ENCODE measurements at places on chromosomes 6 and 20. TPM values are rescaled to one million over a fixed set of nuclear protein-coding genes. Genes with fewer than 3 reads are reported as not detected.

Gene MYBL2
- total RNA-seq: 169 TPM

DNA sequence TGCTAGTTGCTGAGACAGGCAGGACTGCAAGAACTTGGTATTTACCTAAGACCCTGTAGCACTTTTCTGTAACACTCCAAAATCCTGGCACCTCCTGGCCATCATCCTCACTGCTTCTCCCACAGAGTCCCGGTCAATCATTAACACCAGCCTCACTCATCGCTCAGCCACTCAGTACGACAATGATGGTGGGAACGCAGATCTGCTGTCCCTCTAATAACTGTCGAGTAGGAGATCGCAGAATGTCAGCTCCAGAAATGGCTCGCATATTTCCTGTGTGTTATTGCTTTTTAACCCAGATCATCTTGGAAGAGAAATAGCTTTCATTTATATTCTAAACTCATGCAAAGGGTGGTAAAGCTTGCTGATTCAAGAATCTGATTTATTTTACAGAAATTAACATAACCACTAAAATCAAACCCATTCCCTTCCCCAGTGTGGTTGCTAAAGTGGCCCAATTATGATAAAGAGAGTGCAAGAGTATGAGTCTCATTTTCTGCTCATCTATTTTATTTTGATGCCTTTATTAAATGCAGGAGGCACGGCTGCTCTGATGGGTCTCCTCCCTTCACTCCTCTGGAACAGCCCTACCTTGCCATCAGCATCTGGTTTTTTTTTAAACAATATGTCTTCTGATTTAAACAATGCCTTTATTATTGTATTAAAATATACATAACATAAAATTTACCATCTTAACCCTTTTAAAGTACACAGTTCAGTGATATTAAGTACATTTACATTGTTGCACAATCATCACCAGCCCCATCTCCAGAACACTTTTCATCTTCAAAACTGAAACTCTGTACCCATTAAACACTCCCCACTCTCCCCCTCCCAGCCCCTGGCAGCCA, 28.3 kb upstream of the GGTLC1 start:
- no peak for DNase-seq
- H3K36me3 ChIP-seq: no peaks in the 10 kb centered on the region
- H3K27ac ChIP-seq: no peak overlapping the region
- no peaks in the 10 kb centered on the region for H3K4me1 ChIP-seq
- H3K4me3 ChIP-seq: no peak overlapping the region
- H3K27me3 ChIP-seq: peaks cover 16% of the 10 kb centered on the region

- H3K36me3 ChIP-seq: no peaks in the 10 kb centered on the region
- no peak overlapping the region for H3K27ac ChIP-seq
- peaks cover 12% of the 10 kb centered on the region for H3K27me3 ChIP-seq
- H3K4me3 ChIP-seq: no peak overlapping the region
Observed at GRCh38 chr6:159212028-159212427, 42.8 kb downstream of the FNDC1 start.

DNA sequence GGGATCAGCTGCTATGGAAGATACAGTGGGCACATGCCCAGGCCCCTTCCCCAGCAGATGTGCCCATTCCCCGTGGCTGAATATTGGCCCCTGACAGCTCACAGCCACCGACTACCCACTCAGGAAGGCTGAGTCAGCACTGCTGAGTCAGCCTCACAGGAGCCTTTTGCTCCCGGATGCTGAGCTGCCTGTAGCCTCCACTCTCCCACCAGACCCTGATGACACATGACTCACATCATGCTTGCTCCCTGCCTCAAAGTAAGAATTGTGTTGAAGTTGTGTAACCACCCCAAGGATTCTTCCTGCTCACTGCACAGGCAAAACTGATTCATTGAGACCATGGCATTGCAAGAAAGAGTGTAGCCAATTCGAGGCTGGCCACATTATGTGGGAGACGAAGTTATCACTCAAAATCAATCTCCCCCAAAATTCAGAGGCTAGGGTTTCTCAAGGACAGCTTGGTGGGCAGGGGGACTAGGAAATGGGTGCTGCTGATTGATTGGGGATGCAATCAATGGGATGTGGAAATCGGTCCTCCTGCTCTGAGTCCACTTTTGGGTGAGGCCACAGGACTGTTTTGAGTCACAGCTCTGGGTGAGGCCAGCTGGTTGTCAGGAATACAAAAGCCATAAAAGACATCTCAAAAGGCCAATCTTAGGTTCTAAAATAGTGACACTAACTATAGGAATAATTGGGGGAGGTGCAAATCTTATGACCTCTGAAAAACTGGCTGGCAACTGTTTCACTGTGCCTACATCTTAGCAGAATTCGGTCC, 556.6 kb upstream of the CDH4 start:
- H3K4me1 ChIP-seq: no peaks in the 10 kb centered on the region
- H3K27me3 ChIP-seq: no peaks in the 10 kb centered on the region
- no peak overlapping the region for H3K4me3 ChIP-seq
- DNase-seq: peak; percentile 16

All from K562 (cell line).